ENCODE measurements at places on chromosomes 7 and 10.

- no peak for DNase-seq
These were observed 66.0 kb downstream of the ANLN start for GRCh38 chr7:36455646-36456045.

DNA sequence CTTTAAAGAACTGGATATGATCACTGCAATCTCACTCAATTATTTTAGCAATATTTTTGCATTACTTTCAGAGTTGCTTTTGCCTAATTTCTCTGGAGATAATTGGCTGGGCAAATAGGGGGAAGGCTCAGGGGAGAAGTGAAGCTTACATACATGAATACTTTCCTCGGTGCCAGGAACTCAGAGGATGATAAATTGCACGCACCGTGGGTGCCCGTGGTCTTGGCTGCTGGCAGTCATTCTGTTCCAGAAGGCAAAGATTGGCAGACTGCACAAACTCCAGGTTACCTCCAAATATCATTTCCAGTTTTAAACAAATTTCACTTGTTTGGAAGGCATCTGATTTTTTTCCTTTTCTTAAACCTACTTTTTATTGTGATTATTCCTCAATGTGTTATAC lies 197.8 kb upstream of the TMEM72 start:
- DNase-seq = no peak

GRCh38 chr7:68005992-68006391 lies 1009.4 kb downstream of the TYW1 start:
- no peak for DNase-seq

- no peak for DNase-seq
These were observed 93.1 kb downstream of the JCAD start for GRCh38 chr10:29966269-29966668.

DNA sequence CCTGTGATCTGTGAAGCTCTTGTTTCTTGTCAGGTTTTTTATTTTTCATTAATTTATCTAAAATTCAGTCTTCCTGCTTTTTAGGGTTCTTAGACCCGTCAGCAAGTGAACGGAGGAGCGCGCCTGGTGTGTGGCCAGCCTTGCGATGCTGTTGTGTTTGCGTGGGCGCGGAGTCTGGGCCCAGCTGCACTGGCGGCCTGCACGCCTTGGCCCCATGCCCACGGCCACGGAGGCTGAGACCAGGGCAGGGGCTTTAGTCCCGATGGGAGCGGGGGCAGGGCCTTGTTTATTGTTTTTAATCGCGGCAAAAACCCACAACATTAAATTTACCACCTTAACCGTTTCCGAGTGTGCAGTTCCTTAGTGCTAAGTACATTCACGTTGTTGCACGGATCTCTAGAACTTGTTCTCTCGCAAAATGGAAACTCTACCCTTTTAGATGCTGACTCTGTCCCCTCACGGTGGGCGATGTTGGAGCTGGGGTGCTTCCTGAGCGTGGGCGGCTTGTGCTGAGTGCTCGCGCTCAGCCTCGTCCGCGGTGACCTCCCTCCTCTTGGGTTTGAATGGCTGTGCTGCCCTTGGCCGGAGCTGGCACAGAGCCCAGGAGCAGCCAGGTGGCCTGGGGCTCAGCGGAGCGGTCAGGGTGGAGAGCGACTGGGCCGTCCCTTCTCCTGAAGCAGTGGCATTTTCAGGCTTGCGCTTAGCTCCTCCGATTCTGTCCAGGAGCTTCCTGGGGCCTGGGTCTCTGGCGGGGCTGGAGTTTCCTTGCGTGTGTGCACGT lies 69.1 kb downstream of the INPP5A start:
- DNase-seq = peak; percentile 52

DNA sequence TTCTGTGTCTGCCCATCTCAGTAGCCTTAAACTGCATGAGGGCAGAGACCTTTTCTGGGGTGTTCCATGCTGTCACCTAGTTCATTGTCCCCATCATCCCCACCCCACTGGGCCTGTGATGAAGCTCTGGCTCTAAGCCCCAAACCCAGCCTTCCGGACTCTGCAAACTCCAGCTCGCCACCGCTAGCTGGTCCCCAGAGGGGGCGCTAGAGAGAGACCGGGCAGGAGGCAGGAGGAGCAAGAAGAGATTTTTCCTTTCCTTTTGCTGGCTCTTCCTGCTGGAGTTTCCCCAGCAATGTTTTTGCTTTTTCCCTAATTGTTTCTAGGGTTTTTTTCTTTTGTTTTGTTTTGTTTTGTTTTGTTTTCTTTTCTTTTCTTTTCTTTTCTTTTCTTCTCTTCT lies 234.4 kb downstream of the TEX36 start:
- DNase-seq = no peak
